ENCODE measurements at places on chromosomes 7 and 10. TPM values are rescaled to one million over a fixed set of nuclear protein-coding genes. Genes with fewer than 3 reads are reported as not detected.

The KCND2 gene
- 0.30 TPM for total RNA-seq

The TAS2R38 gene
- not detected for total RNA-seq

The MEST gene
- 214 TPM for total RNA-seq

The FGFR2 gene
- 11.8 TPM for total RNA-seq

The NDUFB2 gene
- 218 TPM for total RNA-seq

The PGAM2 gene
- 0.70 TPM for total RNA-seq

Measured in astrocyte (in vitro differentiated cells and primary cell).